ENCODE measurements at places on chromosomes 16 and 17. TPM values are rescaled to one million over a fixed set of nuclear protein-coding genes. Genes with fewer than 3 reads are reported as not detected.

The MYCBPAP gene
- total RNA-seq, result 0.36 TPM

The C16orf96 gene
- total RNA-seq, result not detected

The AOC3 gene
- 221 TPM for total RNA-seq

The CLCN7 gene
- total RNA-seq, result 62.3 TPM

The NPW gene
- not detected for total RNA-seq

The CD300C gene
- total RNA-seq, result 2.5 TPM

The SLC16A11 gene
- total RNA-seq, result 0.47 TPM

The ASPA gene
- 6.0 TPM for total RNA-seq

The HS3ST3A1 gene
- total RNA-seq, result 0.47 TPM

The ESRP2 gene
- total RNA-seq, result 1.9 TPM

The GRB7 gene
- total RNA-seq, result 14.0 TPM

The PIMREG gene
- total RNA-seq, result 1.2 TPM

The SPATA22 gene
- total RNA-seq, result 0.93 TPM

The MEIOB gene
- 1.7 TPM for total RNA-seq

The MLLT6 gene
- total RNA-seq, result 53.0 TPM

The OR1D2 gene
- total RNA-seq, result not detected

The NGFR gene
- 44.6 TPM for total RNA-seq

The PRR15L gene
- total RNA-seq, result 6.6 TPM

The C1QL1 gene
- total RNA-seq, result 10.4 TPM

The RNF112 gene
- 1.8 TPM for total RNA-seq

The FSCN2 gene
- total RNA-seq, result 0.95 TPM

The AIPL1 gene
- not detected for total RNA-seq

Data from omental fat pad (tissue), 4 donors.